ENCODE measurements at places on chromosomes 2 and 18.

DNA sequence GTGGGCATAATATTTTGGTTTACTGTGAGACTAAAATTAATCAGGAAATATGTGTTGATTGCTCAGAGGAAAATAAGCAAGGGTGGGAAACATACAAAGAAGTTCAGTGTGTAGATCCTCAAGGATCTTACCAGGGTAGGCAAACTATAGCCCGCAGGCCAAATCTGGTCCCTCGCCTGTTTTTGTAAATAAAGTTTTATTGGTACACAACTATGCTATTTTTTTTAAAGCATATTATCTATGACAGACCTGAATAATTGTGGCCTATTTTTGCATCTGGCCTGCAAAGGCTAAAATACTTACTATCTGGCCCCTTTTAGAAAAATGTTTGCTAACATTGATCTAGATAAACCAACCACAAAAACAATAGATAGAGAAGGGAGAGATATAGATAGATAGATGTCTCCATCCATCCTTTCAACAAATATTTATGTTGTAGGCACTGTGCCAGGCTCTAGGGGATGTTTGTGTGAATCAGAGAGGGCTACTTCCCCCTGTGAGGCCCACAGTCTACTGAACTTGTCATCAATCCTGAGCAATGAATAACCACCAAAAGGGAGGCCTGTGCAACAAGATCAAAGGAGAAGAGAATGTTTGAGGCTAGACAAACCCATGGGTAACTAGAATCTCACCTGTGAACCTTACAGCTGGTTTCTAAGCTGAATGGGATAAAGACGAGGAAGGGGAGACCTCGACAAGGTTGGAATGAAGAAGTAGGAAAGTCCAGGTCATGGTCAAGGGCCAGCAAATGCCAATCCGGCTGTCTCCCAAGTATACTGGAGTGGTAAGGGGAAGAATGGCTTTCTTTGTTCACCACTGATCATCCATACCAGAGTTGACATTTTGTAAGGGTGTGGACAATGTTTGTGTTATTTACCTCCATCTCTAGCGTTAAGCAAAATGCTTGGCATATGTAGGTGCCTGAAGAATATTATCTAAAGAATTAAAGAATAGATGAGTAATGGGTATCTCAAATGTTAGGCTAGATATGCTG is 23.6 kb downstream of the ALPK2 start:
- peak; percentile 32 for DNase-seq

DNA sequence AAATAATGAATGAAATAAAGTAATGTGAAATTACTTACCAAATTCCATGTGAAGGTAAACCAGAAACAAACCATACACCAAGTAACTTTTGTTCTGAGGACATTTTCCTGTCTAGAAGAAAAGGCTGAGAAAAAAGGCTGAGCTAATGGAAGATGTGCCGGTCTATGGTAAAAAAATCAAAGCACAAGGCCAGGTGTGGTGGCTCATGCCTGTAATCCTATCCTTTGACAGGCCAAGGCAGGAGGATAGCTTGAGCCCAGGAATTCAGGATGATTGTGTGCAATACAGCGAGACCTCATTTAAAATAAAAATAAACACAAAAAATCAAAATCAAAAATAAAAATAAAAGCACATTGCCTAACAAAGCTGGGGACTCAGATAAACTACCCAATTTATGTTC is 6.7 kb downstream of the ORC4 start:
- no peak for DNase-seq

GRCh38 chr2:174326161-174327020 is 8.4 kb upstream of the SP9 start:
- no peak for DNase-seq

GRCh38 chr2:241499146-241499965 is 9.0 kb downstream of the STK25 start:
- DNase-seq: no peak

DNA sequence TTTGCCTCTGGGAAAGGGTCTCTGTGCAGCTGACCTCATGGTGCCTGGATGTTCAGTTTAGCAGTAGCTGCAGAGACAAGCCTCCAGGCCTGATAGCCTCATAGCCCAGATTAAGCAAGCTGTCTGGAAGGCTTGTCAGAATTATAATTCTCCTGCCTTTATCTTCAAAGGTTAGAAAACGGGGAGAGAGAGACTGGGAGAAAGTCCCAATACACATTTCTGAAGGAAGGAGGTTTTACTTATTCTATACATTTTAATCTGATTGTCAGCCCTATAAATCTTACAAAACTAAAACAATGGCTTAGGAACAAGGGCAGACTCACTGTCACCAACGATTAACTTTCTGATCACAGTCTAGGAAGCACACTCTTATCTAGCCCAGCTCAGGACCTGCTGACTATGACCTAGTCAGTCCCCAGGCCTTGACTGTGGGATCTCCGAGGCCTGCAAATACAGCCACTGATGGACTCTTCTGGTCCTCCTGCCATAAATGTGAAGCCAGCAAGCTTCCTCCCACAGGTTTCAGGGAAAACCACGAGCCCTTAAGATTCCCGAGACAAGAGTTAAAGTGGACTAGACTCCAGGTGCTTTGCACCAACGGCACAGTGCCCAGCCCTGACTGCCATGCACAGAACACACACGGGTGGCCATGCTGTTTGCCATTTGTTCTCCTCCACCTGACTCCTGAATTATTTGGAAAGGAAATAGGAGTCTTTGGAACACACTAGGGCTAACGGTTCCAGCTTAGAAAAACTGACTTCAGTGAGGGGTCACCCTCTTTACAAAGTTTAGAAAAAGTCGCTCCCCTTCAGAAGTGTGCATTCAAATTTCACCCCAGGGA is 111.4 kb upstream of the SMAD7 start:
- DNase-seq: no peak

DNA sequence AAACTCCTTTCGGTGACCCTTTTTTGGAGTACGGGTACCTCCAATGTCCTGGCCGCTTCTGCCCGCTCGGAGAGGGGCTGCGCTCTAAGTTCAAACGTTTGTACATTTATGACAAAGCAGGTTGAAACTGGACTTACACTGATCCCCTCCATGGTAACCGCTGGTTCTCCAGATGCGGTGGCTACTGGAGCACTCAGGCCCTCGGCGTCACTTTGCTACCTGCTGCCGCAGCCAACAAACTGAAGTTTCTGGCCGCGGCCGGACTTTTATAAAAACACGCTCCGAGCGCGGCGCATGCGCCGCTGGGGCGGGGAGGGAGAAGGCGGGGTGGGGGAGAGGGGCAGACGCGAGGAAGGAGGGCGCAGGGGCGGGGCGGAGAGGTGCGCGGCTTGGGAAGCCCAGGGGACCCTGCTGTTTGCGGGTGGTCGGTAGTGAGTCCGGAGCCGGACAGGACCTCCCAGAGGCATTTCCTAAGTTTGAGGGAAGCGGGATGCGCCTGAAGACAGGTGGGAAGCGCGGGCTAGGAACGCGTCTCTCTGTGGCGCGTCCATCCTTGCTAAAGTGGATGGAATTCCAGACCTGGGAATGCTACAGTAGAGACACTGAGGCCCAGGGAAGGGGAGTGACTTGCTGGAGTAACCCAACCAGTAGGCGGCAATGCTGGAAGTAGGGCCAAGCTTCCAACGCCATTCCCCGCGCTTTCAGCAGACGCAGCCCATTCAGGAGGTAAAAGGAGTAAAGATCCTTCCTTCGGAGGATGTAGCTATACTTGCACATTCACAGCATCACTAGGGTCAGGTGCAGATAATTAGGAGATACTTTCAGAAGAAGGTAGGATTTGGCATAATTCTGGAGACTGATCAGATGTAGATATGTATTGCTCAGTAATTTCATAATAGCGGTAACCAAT is at the start of gene CXCR4:
Gene CXCR4 (minus strand): TSS at position 241 of the 910 bp plus-strand sequence. CDS start 89 bp downstream, at position 152.
- DNase-seq: peak; percentile 92

- no peak for DNase-seq
Measured at GRCh38 chr2:23412556-23413155, 27.7 kb downstream of the KLHL29 start.

DNA sequence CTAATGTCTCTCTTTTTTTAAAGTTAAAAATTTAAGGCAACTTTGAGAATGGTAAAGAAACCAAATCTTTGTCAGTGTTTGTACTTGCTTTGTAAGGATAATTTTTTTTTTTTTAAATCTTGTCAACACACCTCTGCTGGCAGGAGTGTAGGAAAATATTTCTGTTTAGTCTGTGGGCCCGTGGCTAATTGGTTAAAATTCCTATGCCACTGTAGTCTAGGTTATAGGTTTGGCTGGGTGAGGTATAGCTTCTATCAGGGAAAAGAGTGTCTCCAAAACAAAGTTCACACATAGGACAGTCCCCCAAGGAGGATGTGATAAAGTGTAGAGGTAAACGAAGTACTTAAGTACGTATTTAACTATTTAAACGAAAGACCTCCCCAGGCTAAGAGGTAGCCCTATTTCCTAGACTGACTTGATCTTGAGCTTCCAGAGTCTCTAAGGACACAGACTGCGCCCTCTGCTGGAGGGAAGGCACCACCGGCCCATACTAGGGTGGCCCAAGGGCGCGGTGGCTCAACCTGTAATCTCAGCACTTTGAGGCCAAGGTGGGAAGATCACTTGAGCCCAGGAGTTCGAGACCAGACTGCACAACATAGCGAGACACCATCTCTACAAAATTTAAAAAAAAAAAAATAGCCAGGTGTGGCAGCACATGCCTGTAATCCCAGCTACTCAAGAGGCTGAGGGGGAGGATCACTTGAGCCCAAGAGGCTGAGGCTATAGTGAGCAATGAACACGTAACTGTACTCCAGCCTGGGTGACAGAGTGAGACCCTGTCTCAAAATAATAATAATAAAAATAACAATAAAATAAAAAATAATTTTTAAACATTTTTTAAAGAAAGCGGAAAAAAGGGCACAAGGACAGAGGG is 8.9 kb downstream of the TEX44 start:
- DNase-seq: peak; percentile 87

- no peak for DNase-seq
Measured at GRCh38 chr2:235098269-235098668, 146.5 kb downstream of the SH3BP4 start.

DNA sequence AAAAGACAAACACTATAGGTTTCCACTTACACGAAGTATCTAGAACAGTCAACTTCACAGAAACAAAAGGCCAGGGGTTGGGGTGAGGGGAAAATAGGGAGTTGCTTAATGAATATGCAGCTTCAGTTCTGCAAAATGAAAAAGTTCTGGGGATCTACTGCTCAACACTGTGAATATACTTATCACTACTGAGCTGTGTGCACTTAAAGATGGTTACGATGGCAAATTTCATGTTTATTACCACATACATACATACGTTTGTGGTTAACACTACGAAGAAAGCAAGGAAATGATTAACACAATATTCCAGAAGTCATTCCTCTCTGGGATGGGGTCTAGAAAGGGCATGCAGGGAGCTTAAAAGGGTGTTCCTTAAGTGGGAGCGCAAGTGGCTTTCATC is 19.3 kb downstream of the MBOAT2 start:
- DNase-seq: no peak

DNA sequence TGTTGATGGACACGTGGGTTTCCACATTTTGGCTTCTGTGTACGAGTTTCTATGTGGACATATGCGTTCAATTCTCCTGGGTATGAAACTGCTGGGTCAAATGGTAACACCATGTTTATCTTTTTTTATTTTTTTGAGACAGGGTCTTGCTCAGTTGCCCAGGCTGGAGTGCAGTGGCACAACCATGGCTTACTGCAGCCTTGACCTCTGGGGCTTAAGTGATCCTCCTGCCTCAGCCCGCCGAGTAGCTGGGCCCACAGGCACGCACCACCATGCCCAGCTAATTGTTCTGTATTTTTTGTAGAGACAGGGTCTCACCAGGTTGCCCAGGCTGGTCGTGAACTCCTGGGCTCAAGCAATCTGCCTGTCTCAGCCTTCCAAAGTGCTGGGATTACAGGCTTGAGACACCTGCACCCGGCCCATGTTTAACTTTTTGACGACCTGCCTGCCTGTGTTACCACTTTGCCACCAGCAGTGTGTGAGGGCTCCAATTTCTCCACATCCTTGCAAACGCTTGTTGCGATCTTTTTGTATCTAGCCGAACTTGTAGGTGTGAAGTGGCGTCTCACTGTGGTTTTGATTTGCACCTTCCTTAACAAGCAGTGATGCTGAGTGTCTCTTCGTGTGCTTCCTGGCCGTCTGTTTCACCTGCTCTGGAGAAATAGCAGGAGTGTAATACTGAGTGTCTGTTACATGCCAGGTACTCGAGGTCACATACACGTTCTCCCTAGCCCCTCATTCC is 6.9 kb downstream of the HSBP1L1 start:
- DNase-seq: no peak

DNA sequence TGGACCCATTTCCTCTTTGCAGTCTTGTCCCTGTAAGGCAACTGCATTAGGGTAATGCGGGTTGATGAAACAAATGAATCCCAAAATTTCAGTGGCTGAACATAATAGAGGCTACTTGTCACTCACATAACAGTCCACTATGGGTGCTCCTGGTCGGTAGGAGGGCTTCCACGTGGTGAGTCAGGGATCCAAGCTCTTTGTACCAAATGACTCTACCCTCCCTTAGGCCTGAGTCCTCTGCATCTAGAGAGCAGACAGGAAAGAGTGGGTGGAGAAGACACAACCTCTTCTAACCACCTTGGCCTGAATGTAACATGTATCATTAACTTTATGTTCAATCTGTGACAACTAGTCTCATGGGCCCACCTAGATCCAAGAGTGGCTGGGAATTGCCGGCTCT is 86.2 kb upstream of the HAAO start:
- DNase-seq: peak; percentile 21

DNA sequence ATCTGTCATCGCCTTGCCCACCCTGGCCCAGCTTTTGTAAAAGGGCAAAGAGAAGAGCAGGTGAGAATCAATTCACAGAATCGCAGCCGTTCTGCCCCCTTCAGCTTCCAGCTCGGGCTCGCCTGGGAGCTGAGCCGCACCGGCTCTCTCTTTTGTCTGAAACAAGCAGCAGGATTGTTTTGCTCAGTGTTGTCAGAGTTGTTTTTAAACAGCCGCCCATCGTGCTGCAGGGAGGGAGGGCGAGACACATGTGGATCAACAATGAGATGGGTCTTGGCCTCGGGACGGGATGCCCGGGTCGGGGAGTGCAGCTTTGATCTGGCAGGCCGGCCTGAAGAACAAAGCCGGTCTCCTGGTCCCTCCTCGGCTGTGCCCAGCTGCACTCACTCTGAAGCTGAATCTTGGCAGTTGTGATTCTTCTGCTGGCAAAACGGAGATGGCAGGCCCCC is 39.7 kb upstream of the HDAC4 start:
- no peak for DNase-seq

DNA sequence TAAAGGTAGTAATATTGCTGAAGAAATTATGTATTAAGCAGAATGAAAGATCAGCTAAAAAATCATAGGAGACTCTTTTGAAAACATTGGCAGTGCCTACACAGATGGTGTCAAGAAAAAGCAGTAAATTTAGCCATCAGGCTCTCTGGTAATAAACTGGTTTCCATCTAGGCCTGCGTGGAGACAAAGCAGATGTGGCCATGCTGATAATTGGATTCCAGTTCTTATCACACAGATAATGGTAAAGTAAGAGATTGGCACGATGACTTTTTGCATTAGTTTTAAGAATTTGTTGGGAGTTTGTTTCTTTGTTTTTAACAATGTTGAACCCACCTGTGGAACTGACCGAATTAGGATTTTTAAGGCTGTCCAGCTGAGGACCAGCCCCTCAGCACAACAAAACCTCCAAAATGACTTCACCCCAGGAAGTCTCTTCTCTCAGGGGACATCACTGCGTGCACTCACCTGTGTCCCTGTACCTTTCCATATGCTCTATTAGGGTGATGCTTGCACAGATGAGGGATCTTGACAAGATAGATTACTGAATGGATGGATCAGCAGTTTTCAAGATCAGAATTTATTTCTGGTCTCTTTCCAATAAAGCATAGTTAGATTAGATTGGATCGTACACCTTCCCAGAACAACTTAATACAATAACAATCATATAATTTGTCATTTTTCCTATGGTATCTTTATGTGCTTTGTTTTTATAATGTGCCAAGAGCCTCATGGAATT is 69.1 kb upstream of the DNAJC10 start:
- no peak for DNase-seq
